ENCODE measurements at places on chromosomes 4 and X.
A peak's percentile ranks its signal among the peaks of the same experiment; 100 is the strongest.

DNA sequence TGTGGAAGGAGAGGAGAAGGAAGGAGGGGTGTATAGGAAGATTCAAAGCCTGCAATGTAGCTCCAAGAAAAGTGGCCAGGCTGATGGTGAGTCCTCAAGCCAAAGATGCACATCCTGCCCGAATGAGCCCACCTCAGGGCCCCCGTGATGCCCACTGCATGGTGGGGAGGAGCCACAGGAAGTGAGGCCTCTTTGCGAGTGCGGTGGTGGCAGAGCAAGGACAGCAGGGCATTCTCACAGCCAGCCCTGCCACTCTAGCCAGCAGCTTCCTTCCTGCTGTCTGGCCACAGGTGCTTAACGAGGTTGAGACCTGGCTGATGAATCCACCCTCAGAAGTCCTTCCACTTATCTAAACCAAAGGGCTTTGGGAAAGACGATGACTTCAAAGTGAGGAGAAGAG is 55.8 kb downstream of the BCOR start:
- no peak for DNase-seq

DNA sequence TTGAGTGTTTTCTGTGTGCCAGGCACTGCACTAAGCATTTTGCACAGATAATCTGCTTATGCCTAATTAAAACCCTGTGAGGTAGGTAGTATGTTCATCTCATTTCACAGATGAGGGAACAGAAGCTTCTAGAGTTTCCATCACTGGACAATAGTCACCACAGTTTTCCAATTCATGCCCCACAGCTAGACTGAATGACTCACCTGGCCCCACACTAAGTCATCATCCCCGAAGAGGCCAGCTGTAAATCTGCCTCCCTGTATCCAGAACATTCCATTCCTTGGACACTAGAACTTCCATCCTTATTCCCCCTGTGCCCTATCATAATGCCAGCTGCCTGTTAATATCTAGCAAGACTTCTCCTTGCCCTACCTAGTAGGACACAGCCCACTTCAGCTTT is 40.9 kb upstream of the NYX start:
- DNase-seq = no peak

DNA sequence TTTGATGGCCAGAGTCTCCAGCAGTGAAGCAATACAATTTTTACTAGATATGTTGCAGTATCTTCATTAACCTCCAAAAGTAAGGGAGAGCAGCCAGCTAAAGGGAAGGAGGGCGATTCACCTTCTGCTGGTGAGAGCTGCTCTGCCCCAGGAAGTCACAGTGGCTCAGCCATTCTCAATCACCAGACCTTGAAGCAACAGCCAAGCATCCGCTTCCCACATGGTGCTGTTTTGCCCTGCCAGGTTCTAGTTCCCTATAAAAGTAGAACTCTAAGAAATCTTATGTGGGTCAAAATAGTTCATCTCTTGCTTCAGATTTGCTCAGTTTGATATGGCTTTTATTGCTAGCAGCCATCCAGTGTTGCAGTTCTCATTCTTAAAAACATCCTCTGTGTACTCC is 166.8 kb downstream of the STIM2 start:
- no peak for DNase-seq

- no peak for DNase-seq
Observed at GRCh38 chrX:52261125-52261462, 76.4 kb downstream of the MAGED4 start.

GRCh38 chrX:16484338-16484737 is 165.6 kb upstream of the S100G start:
- peak; percentile 56 for DNase-seq

All from bone marrow (tissue), 2 donors.